ENCODE measurements at places on chromosomes 3 and 15.

DNA sequence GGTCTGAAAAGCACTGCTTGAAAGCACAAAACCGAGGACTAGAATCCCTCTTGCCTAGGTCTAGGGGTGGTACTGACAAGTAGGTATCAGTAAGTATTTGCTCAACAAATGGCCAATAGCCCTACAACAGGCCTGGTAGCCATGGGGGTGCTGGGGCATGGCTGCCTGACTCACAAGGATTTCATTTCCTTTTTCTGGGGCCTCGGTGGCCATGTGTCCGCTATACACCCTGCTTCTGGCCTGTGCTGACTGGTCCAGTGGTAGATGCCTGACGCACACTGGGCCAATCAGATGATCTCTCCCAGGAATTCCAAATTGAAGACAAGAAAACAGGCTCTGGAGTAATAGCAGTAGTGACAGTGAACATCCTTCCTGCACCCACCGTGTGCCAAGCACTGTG is 29.4 kb downstream of the MELTF start:
- no peak for DNase-seq

- no peak for DNase-seq
Measured at GRCh38 chr3:103785017-103785416, 1350.2 kb downstream of the ZPLD1 start.

- DNase-seq: no peak
Measured at GRCh38 chr3:195224156-195224979, 46.6 kb downstream of the XXYLT1 start.

GRCh38 chr3:5861151-5861550 is 673.6 kb downstream of the EDEM1 start:
- DNase-seq: no peak

GRCh38 chr3:31906182-31906581 is 74.9 kb downstream of the OSBPL10 start:
- DNase-seq: no peak

DNA sequence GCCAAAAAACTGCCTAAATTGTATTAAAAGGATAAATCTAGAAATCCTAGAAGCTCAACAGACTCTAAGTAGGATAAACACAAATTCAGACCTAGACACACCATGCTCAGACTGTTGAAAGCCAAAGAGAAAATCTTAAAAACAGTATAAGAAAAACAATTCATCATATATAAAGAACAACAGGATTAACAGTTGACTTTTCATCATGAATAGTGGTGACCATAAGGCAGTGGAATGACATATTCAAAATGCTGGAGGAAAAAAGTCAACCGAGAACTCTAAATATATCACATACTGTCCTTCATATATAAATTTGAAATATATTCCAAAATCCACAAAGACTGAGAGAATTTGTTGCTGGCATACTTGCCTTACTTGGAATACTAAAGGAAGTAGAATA is 77.3 kb downstream of the CEP152 start:
- no peak for DNase-seq

DNA sequence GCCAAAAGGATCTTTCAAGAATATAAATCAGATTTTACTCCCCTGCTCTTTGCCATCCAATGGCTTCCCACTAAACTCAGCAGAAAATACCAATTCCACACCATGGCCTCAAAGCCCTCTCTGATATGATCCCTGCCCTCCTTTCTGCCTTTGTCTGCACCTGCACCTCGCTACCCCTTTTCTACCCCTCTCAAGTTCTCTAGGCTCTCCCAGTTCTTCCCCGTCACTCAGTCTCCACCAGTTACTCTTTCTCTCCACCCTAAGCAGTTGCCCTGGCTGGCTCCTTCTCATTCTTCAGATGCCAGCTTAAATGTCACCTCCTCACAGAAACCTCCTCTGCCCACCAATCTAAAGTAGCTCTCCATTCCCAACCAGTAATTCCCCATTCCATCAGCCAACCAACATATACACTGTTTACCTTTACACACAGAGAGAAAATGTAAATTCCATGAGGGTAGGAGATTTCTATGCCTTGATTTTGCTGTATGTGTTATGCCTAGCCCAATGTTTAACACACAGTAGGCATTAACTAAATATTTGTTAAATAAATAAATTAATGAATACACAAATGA is 93.6 kb upstream of the LPP start:
- no peak for DNase-seq

DNA sequence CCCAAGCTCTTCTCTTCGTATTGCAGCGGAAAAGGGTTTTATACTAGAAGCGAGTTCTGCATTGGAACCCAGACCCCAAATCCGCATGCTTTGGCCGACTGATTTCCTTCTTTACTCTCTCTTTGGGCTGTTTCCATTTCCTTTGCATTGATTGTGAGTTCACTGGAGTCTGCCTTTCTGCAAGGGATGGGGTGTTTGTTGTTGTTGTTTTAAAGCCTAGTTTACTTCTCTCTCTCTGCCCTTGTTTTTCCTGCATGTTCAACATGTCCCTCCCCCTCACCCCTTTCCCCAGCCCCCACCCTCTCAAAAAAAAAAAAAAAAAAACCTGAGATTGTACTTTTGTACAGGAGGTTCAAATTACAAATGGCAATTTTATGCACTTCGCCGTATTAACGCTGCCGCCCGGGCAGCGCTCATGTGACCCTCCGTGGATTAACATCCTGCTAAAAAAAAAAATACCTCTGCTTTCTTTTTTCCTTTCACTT is 2.2 kb downstream of the NR2F2 start:
- DNase-seq: no peak

DNA sequence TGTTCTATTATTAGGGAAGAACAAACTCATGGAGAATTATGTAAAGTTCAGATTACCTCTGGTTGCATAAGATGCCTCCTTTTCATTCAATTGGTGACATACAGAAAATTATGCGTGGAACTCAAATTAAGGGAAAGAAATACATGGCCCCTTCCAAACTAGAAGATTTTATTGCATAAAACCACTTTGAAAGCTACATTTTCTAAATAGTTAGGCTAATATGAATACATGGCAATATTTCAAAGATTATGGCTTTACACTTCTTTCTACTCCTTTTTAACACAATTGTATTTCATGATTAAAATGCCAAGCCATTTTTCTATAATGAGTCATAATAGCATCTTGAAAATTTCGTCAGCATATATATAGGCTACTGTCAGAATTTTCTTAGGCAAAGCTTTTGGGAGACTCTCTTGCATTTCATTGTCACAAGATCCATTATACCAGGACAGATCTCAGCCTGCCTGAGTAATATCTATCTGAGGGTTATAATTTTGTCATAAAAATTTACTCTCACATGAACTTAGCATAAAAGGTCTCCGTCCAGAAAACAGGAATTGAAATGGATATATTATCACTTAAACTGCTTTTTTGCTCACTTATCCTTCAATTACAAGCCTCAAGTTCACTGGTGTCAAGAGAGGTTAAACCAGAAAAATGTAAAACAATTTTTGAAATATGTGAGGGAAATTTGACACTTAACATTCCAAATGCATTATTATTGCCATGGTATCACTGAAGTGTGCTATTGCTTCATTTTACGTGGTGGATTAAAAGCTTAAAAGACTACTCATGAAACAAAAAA is 37.1 kb downstream of the CPA3 start:
- no peak for DNase-seq

- DNase-seq: no peak
Measured at GRCh38 chr15:65368302-65369211, 9.2 kb downstream of the IGDCC3 start.

DNA sequence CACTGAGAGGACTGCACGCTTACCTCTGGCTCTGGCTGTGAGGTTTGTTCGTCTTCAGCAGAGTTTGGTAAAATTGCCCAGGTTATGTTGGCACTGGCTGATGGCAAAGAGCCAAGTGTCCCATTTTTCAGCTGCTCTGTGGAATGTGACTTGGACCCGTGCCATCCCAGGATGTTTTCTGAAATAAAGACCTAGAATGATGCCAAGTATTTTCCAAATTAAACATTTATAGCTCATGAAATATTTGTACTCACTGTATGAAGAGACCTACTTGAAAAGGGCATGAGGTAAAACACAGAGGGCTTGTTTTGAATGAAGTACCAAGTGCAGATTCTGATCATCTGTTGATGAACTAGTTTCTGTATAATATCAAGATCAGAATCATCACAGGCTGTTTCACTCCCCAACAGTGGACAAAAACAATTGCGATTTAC is 200.5 kb downstream of the STT3B start:
- no peak for DNase-seq

DNA sequence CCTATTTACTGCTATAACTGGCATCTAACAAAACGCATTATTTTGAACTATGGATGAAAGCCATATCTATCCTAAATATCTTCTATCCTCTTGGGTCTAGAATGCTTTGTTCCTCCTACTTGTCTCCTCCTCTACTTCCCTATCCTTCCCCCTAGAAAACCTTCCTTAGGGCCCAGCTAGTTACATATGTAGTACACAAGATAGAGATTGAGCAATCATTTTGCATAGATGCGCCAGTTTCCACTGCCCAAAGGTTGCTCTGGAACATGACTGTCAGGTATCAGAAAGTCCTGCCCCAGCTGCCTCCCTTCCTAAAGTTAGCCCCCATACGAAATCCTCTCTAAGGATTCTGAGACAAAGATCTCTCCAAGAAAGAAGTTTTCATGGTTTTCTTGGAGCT is 55.1 kb downstream of the GPR160 start:
- no peak for DNase-seq

DNA sequence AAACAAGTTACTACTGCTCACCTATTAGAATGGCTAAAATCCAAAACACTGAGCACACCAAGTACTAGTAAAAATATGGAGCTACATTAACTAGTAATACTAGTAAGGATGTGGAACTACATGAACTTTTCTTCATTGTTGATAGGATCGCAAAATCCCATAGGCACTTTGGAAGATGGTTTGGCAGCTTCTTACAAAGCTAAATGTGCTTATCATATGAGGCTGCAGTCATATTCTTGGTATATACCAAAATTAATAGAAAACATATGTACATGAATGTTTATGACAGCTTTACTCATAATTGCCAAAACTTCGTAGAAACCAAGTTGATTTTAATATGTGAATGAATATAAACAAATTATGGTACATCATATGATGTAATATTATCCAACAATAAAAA is 366.8 kb upstream of the KCNMB2 start:
- no peak for DNase-seq

DNA sequence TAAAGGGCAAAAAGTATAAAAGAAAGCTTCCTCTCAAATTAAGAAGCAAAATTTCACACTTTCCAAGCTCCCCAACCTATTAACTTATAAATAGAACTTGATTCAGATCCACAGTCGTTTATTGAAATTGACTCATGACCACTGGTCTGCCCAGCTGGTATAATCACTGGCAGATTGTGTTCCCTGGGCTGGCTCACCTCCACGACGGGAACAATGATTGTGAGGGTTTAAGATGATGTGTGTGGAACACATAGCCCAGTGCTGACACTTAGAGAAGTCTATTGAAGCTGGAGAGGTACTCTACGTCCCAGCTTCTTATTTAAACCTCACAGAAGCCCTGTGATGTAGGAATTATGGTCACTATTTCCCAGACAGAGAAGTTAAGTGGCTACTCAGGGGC is 90.4 kb downstream of the MB21D2 start:
- DNase-seq: no peak

GRCh38 chr3:62057339-62058047 is 315.9 kb downstream of the FEZF2 start:
- no peak for DNase-seq

- DNase-seq: no peak
Measured at GRCh38 chr3:194386648-194387047, 12.4 kb downstream of the GP5 start.

DNA sequence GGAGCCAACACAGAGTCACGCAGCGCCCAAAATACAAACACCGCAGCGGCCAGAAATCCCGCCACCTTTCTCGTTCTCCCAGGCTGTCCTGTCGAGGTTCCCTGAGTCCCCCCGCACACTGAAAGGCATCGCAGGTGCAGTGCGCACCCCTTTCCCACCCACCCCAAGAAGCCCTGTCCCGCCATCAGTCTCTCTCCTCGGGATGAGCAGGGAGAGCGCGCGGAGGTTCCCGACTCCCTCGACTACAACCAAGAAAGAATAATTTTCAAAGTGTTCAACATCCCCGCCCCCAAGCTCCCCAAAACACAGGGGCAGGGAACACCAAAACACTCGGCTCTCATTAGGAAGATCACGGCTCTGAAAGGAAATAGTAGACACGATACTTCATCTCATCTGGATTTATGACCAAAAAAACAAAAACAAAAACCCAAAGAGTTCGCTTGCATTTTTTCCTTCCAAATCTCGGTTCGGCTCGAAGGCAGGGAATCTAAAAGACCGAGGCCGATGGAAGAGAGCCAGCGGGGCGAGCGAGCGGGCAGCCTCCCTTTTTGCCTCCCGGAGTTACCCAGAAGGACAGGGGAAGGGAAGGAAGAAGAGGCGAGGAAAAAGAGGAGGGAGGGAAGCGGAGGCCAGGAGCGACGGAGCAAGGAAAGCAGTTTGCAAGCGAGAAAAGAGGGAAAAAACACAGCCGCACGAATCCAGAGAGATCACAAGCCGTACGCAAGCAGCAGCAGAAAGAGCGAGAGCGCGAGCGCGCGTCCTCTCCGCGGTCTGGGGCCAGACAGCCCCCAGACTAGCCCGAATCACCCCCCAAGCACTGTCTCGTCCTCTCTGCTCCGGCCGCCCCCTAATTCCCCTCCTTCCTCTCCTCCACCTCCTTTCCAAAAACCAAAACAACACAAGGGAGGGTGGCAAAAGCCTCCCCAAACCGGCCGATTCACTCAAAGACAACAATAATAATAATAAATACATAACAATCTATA is 808 bp downstream of the BCL6 start:
- peak; percentile 30 for DNase-seq

DNA sequence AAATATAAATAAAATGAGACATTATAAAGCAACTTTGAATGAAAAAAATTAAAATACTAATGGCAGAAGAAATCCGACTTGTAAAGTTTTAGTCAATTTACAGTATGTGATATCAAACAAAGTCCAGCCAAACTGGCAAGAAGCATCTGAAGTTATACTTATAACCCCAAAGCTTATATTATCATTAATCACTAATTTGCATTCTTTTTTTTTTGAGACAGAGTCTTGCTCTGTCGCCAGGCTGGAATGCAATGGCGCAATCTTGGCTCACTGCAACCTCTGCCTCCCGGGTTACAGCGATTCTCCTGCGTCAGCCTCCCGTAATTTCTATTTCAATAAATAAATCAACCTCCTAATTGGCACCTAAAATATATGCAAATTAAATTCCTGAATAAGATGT is 80.1 kb downstream of the AQR start:
- no peak for DNase-seq

GRCh38 chr15:22989576-22990477 is 9.7 kb upstream of the CYFIP1 start:
- DNase-seq: no peak

DNA sequence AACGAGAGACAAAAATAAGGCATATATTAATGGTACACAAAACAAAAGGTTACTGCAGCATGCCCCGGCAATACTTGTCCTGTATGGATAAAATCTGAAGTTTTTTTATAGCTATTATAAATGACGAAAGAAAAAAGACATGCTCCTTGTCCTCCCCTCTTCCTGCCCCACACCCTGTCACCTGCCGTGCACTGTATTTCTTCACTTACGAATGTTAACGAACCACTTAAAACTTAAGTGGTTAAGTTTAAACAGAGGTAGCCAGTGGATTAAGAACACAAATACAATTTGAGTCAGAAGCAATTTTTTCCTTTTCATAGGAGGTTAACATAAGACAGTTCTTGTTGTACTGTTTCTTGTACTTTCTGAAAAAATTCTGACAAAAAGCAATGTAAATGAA is 799.1 kb upstream of the NECTIN3 start:
- no peak for DNase-seq

Measured in germinal center (tissue), 1 donor.